M059J (cell line): ENCODE measurements at places on chromosomes 16 and 17.

- DNase-seq, result peak; percentile 69
Measured at GRCh38 chr16:75502916-75503605, 7.8 kb upstream of the CHST6 start.

DNA sequence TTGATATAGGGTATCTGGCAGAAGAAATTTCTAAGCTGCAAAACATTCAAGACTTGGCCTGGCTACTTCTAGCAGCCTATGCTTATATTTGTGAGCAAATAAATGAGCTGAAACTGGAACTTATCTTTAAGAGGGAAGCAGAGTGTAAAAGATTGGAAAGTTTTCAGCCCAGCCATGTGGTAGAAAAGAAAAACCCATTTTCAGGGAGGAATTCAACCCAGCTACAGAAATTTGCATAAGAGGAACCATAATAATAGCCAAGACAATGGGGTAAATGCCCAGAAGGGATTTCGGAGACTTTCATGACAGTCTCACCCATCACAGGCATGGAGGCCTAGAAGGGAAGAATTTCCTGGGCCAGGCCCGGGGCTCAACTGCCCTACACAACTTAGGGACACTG lies 31.7 kb downstream of the RNF112 start:
- no peak for DNase-seq

DNA sequence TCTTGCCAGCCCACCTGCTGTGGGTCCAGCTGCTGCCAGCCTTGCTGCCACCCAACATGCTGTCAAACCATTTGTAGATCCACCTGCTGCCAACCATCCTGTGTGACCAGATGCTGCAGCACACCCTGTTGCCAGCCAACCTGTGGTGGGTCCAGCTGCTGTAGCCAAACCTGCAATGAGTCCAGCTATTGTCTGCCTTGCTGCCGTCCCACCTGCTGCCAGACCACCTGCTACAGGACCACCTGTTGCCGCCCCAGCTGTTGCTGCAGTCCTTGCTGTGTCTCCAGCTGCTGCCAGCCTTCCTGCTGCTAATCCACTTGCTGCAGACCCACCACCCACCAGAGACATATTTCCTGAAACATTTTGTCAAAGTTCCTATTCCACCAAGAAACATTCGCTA lies 641 bp downstream of the KRTAP9-1 start:
- DNase-seq, result no peak

- DNase-seq, result peak; percentile 68
Measured at GRCh38 chr17:5260542-5260941, 21.5 kb upstream of the RABEP1 start.

- DNase-seq, result peak; percentile 5
Measured at GRCh38 chr16:49556606-49557446, 183.2 kb downstream of the C16orf78 start.
